Activated naive CD4-positive, alpha-beta T cell treated with anti-CD3 and anti-CD28 coated beads, Interleukin-2, amount 10 ng/mL, durations not matched to agents 7 days and 5 days (primary cell): ENCODE measurements at places on chromosomes 16 and 17.
A peak's percentile ranks its signal among the peaks of the same experiment; 100 is the strongest.

DNA sequence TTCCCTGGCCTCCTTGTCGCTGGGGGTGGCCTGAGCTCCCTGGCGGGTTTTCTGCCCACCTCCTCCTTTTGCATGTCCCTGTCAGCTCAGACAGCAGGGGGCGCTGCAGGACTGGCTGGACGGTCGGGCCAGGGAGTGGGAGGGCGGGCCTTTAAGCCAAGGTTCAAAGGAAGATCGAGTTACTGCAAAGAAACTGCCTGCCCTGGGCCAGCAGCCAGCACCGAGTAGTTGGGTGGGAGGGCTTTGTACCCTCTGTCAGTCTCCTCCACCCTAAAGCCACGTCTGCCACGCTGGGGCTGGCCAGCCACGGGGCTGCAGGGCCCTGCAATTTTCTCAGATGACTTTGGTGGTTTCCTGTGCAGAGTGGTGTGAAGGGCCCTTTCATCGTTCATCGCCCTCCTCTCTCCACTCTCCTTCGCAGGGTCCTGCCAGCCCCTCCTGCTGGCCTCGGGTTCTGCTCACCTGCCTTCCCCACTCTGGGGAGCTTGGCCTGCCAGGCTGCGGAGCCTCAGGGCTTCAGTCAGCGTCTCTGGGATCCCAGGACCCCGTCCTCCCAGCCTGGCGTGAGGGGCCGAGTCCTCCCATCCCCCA lies 12.3 kb downstream of the GPR142 start:
- peak; percentile 95 for DNase-seq

- DNase-seq: no peak
Measured at GRCh38 chr17:57288040-57288772, 31.9 kb downstream of the MSI2 start.

- DNase-seq: no peak
Measured at GRCh38 chr16:4987580-4988374, 29.6 kb downstream of the SEC14L5 start.

DNA sequence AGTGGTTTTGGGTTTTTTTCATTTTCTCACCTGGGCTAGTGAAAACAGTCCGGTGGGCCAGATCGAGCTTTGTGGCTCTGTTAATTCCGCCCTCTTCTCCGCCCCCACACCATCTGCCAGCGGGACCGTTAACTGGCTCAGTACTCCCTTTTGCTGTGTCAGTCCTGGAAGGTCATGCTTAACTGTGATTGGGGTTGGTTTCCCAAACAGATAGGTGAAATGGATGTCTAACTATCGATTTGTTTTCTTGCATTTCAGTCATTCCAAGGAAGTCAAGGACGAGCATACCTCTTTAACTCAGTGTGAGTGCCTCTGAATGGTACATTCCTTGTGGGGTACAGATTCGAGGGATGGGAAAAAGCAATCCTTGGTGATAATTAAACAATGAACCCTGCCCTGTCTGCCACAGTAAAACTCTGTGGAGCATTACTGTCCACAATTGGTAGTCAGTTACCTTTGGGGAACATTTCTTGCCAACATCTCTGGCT lies 56.7 kb downstream of the YPEL2 start:
- no peak for DNase-seq

GRCh38 chr17:32783602-32784001 lies 93.3 kb downstream of the MYO1D start:
- no peak for DNase-seq

- DNase-seq: peak; percentile 40
Measured at GRCh38 chr17:79778504-79779083, 646 bp downstream of the CBX2 start.

DNA sequence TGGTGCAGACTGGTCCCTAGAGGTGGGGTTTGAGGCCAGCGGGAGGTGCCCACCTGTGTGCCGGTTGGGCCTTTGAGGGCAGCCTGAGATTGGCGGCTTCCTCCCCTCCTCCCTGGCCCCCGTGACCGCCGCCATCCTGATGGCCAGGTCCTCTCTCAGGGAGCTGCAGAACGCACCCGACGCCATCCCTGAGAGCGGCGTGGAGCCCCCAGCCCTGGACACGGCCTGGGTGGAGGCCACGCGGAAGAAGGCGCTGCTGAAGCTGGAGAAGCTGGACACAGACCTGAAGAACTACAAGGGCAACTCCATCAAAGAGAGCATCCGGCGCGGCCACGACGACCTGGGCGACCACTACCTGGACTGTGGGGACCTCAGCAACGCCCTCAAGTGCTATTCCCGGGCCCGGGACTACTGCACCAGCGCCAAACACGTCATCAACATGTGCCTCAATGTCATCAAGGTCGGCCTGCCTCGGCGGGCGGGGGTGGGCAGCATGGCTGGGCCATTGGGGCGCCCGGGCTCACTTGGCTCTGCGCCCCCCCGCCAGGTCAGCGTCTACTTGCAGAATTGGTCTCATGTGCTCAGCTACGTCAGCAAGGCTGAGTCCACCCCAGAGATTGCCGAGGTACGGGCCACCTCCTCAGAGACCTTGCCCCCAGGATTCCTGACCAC lies 2.8 kb downstream of the GPS1 start:
- DNase-seq: no peak
